ENCODE measurements at places on chromosomes 2 and 18.

DNA sequence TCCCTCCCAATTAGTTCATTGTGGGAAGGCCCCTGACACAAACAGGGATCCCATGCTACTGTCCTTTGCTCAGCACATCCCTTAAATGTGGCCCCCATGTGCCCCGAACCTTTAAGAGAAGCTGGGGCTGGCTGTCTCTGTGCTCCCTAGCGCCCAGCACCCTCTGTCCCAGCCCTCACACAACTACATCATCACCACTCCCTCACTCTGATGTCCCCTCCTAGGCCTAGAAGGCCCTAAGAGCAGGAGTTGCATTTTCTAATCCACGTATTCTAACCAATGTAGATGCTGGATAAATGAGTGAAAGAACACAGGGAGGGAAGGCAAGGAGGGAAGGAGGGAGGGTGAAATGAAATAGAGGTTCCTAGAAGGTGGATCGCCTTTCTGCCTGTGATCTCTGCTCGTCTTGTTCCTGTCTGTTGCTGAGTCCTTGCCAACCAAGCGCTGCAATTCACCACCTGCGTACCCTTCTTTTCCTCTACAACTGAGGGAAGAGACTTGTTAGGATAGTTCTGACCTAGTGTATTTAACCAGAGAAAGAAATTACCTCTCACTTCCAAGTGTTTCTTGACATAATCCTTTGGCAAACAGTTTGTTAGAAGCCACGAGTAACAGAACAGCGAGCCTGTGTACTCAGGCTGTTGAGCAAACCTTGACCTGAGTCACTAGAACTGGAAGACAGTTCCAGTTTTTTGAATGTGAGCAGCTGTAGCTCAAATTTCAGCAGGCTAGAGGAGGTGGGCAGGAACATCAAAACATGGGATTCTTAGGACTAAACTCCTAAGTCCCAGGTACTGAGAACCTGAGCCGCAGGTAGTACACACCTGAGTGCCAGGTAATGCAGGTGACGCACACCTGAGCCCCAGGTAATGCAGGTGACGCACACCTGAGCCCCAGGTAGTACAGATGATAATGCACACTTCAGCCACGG is 181.5 kb upstream of the ID2 start:
- DNase-seq: no peak

GRCh38 chr2:200788121-200788718 is 23.5 kb upstream of the BZW1 start:
- DNase-seq: no peak

GRCh38 chr2:43467891-43468290 is 127.9 kb downstream of the THADA start:
- DNase-seq: no peak

DNA sequence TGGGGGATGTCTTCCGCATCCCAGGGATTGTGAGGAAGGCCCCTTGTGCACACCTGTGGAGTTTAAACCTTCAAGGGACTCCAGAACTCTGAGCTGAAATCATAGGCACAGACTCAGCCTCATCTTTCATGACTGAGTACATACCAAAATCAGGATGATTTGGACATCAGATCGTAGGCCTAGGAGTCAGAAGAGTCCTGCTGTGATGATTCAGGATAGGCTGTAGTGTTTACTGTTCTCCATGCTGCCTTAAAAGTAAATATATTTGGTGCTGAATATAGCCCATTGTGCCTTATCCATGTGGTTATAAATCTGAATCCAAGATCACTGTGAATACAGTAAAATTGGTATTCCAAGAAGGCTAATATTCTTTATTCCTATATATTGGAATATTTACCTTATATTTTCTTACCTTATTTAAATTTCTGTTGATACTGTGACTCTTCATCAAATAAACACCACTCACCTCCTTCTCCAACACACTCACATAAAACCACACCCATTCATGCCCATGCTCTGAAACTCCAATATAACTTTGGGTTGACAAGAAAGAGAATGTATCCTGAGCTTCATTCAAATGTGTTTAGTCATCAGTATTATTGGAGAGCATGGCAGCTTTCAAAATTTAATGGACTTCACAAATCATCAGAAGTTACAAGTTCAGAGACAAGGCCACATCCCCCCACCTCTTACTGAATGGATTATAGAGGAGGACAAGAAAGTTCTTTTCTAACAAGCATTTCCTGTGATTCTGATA is 561.4 kb upstream of the LINC00305 start:
- no peak for DNase-seq

GRCh38 chr2:171514908-171515582 is 7.2 kb upstream of the CYBRD1 start:
- no peak for DNase-seq

- no peak for DNase-seq
These were observed 12.8 kb upstream of the GCG start for GRCh38 chr2:162164802-162165201.

GRCh38 chr2:99957332-99958133 is 184.9 kb downstream of the AFF3 start:
- no peak for DNase-seq

DNA sequence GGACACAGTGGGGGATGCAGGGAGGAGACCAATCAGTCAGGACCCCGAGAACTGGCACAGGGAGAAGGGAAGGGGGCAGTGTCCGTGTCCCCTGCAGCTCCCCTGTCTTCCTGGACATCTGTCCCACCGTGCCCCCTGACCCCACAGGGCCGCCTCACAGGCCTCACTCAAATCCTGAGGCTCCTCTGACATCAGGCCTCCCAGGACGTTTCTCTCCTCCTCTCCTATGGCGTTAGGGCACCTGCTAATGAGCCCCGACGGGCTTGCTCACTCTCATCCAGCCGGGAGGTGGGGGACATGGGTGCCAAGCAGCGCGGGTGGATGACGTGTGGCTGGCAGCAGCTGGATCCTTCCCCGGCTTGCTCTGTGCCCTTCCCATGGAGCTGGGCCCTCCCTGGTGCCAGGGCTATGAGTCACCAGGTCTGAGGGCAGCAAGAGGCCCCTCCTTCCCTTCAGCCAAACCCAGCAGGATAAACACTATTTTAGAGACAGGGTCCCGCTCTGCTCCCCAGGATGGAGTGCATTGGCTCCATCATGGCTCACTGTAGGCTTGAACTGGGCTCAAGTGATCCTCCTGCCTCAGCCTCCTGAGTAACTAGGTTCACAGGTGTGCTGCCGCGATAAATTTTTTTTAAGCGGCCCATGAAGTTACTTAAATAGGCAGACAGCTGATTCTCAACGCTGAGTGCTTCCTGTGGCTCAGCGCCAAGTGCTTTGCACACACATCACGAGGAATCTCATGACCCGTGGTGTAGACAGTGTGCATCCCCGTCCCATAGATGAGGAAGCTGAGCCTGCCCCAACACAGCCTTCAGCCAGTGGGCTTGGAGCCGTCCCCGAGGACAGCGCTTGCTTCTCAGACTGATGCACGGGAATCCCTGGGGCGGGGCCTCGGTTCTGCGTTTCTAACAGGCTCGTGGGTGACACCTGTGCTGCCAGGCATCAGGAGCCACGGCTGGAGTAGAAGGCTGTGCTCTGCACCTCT is 64.5 kb upstream of the HDAC4 start:
- DNase-seq: peak; percentile 65

DNA sequence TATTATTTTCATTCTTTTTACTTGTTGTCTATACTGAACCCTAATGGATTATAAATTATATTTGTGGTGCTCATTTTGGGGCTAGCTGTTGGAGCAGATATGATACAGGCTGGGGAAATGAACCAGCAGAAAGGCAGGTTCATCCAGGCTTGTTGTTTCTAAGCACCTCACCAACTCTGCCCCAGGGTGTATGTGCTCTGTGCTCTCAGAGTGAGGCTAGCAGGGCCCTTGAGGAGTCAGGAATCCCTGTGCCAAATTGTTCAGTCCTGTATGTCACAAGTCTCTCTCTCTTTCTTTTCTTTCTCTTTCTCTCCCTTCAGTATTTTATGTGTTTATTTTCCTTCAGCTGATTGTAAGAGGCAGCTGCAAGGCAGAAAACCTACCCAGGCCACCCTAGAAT is 181.1 kb upstream of the DPP10 start:
- DNase-seq: no peak

DNA sequence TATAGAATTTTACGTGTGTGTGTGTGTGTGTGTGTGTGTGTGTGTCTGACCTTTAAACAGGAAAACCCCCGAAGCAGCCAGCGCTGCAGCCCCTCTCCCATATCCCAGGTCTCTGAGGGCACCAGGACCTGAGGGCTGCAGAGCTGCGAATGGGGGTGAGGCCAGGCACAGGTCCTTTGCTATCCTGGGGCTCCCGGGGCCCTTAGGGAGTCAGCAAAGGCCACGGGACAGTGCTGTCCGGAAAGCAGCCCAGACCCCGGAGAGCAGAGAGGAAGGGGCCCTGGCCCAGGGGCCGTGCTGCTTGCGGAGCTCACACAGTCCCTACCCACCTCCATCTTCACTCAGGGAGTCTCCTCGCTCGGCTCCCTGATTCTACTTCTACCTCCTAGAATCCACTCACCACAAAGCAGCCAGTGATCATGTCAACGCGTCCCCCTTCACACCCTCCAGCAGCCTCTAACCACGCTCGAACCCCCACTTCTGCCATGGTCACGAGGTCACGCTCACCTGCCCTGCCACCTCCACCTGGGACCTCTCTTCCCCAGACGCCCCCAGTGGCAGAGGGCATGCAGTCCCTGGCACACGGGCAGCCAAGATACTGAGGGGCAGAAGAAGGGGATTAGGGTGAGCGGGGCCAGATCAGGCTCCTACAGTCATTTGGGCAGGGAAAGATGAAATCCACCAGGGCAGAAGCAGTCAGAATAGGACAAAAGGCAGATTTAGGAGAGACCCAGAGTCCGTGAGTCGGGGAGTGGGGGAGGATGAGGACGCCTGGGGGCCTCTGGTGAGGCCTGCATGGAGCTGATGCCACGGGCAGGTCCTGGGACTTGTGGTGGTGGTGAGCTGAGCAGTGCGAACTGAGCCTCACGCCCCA is 86.7 kb downstream of the USP40 start:
- DNase-seq: no peak

DNA sequence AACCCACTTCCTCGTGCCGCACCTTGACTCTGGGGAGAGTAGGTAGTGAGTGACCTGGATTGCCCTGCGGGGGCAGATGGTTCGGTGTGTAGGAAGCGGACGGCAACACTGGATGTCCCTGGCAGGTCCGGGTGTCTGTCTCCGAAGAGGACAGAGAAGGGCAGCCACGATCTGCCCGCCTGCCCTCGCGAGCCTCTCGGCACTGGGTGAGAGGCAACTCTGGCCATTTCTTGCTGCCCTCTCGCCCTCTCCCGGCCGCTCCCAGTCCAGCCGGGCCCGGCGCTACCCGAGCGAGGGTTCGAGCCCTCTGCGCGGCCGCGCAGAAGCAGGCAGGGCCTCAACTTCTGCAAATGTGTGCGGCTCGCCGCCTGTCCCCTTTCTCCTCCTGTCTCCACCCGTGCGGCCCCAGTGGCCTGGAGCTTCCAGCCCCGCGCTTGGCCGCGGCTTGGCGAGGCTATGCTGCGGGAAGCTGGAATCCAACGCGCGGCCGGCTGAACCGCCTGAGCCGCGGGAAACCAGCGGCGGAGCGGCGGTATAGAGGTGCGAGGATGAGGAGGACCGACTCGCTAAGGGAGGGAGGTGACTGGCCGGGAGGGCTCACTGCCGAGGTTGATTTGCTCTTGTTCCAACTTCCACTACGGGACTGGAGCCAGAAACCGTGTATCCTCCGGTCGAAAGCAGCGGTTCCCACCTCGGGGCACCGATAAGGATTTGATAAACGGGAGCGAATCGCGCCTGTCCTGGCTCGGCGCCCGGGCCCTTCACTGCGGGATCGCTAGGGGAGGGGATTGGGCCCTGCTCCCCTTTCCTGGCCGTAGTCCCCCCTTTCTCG is 1.5 kb downstream of the EPAS1 start:
- no peak for DNase-seq

- no peak for DNase-seq
These were observed 95.4 kb downstream of the AAK1 start for GRCh38 chr2:69547984-69548715.

DNA sequence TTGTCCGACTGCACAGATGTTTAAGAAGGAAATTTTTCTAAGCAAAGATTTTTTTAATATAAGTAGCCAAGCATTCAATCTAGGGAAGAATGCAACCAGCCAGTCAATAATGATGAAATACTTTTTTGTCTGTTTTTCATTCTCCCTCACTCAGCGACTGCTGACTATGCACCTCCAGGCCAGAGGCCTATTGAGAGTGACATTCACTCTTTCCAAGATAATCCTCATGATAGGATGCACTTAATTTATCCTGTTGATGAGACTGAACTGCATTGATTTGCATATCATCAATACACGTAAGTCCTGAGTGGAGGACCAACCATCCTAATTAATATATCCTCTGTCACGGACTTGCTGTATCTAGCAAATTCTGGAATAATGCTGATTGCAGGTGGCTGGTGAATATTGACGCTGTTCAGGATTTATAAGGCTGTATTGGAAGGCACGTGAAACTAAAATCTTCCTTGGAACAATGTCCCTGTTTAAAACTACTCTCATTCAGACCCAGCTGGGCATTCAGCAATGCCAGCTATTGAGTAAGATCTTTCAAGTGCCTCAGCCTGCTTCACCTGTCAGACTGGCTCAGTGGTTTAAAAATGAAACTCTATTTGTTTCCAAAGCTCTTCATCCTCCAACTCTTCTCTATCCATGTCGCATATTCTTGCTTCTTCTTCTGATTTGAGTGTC is 142.2 kb downstream of the MAP2 start:
- no peak for DNase-seq

DNA sequence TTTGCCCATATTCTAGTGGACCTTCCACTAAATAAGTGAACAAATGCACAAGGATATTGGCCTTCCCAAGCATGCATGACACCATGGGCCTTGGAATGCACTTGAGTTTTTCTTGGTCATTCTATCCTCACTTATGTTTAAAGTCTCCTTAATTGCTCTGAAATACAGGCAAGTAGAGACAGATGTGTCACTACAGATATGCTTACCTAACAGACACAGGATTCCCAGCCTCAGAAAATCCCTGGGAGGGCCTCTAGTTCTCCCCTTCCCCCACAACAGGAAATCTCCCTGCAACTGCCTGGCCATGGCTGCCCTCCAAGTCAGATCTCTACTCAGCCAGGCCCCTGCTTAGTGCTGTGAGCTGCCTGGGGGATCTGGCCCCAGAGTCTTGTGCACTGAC is 445.2 kb downstream of the IRS1 start:
- DNase-seq: no peak

GRCh38 chr18:80009661-80010550 is 21.5 kb upstream of the TXNL4A start:
- no peak for DNase-seq

DNA sequence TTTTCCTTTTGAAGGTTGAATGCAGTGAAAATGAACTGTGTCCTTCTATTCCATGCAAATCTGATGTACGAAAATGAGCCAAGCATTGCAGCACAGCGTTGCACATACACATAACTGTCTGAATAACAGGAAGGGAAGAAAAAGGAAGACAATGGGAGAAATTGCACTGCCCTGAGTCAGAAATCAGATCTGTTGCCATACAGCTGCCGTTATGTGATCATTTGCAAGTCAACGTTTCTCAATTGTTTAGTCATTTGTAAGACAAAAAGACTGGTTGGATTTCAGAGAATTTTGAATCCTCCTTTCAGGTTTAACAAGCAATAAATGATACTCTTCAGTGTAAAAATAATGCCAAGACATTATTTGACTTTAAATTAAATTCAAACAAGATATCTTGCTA is 284.1 kb downstream of the DSEL start:
- no peak for DNase-seq

GRCh38 chr2:8258406-8258805 is 423.4 kb upstream of the ID2 start:
- no peak for DNase-seq

Measured in tibial nerve (tissue), 4 donors.